Adipocyte (in vitro differentiated cells): ENCODE measurements at places on chromosomes 5 and 9.

GRCh38 chr9:125634040-125634717 is 72.8 kb downstream of the MAPKAP1 start:
- DNase-seq, result no peak

DNA sequence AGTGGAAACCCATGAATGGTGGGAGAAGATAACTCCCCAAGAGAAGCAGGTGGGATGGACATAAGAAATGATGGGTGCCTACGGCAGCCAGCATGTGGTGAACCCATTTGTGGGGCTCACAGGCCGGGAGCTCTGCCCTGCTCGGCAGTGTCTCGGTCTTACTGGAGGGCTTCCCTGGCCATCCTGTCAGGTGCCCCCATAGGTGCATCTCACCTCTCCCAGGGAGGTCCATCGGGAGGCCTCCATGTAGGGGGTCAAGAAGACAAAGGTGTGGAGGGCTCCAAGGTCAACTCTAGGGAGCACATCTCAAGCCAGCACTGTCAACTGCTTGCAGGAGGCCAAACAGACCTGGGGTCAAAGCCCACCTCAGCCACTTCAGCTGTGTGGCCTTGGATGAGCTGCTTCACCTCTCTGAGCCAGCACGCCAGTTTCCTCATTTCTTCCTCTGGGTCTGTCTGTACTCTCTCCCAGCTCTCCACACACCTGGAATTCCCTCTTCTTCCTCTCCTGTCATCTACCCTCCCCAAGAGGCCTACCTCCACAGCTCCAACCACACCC is 10.5 kb upstream of the ADGRD2 start:
- DNase-seq, result no peak

DNA sequence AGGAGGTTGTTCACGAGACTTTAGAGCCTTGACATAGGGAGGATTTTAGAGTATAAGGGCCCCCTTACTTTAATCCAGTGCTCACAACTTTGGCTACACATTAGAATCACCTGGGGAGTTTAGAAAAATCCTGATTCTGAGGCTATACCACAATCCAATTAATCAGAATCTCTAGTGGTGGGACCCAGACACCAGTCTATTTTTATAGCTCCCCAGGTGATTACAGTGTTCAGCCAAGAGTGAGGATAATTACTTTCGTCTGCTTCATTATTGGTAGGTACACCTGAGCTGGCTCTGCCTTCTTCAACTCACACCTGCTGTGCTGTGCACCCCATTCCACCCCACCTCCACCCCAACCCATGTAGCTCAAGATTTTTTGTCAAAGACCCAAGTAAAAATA is 141.3 kb upstream of the EPB41L4A start:
- DNase-seq, result no peak

GRCh38 chr5:122192497-122193496 is 63.5 kb downstream of the ZNF474 start:
- peak; percentile 92 for DNase-seq

- DNase-seq, result no peak
These were observed 23.8 kb upstream of the CNOT6 start for GRCh38 chr5:180470361-180470760.
